ENCODE measurements at places on chromosomes 16 and 17.

DNA sequence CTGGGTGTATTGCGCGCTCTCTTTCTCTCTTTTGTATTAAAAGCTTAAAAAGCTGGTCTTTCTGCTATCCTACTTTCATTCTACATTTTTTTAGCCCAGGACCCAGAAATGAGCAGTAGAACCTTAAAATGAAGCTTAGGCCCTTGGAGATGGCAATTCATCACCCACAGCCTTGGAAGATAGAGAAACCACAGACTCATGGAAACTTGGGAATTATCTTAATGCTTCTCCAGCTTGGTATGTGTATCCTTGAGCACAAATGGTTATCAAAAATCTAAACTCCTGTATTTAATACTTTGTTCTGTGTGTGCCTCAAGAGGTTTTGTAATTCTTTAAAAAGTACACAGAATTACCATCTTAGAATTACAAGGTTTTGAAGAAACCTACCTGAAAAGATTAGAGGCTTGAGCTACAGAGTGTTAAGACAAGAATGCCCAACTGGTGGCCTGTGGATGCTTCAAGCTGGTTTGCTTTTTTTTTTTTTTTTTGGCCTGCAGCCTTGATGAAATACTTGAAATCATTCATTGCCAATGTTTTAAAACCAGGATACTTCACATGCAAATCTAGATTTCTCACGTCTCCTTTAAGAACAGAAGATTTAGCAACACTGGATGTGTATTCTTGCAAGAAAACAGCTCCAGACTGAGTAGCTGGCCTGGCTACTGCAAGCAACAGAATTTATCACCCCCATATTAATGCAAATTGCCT lies 105.0 kb downstream of the XYLT1 start:
- DNase-seq = no peak

DNA sequence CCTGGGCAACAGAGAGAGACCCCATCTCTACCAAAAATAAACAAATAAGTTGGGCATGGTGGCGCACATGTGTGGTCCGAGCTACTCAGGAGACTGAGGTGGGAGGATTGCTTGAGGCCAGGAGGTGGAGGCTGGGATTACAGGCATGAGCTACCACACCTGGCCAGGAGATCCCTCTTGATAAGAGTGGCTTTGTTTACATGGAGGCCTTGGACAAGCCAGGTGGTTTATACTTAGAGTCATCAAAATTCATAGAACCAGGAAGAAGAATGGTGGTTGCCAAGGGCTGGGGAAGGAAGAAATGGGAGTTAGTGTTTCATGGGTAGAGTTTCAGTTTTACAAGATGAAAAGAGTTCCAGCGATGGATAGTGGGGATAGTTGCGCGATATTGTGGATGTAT lies 8.8 kb upstream of the ZFP1 start:
- no peak for DNase-seq

DNA sequence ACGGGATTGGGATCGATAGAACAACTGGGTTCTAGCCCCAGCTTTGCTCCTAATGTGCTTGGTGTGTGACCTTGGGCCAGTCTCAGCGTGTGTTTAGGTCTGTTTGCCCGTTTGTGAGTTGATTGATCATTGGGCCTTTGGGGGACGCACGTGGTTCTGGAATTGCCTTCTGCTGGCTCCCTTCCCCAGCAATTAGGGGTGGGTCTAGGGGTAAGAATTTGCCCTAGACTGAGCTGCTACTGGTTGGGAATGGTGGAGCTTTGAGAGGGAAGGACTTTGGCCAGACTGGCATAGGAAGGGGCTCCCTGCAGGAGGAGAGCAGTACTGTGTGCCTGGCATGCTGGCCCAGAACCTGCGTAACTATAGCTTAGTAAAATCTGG lies 1.5 kb downstream of the SPNS2 start:
- DNase-seq = no peak

- no peak for DNase-seq
Measured at GRCh38 chr17:33550261-33550660, 257.2 kb upstream of the ASIC2 start.

- DNase-seq = no peak
Measured at GRCh38 chr16:76226011-76226410, 51.2 kb upstream of the CNTNAP4 start.

DNA sequence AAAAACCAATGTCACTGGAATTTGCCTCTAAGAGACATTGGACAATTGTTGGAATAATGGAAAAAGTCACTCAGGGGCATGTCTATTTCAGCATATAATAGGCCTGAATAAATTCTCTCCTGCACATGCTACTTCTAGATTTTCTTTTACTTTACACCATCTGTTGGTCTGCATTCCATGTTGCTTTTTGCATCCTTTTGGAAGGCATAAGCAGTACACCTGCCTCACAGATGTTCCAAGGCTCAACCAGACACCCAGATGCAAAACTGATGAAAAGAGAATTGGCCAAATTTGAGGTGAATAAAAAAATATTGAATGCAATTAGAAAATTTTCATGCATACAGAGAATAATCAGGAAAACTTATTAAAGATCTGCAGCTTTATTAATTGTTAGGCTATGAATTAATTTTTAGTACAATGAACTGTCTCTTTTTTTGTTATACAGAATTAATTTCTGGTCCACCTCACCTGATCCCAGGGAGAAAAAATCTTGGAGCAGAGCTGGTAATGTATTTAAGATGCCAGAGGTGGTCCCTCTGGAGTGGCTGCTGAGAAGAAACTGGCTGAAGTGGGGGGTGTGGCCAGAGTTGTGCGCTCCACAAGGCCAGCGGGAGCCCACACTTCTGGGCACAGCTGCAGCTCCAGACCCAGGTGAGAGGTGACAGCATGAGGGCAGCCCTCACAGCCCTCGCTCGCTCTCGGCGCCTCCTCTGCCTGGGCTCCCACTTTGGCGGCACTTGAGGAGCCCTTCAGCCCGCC lies 778.6 kb downstream of the CDH11 start:
- DNase-seq = no peak

- no peak for DNase-seq
Measured at GRCh38 chr17:76519048-76519966, 18.1 kb upstream of the RHBDF2 start.

DNA sequence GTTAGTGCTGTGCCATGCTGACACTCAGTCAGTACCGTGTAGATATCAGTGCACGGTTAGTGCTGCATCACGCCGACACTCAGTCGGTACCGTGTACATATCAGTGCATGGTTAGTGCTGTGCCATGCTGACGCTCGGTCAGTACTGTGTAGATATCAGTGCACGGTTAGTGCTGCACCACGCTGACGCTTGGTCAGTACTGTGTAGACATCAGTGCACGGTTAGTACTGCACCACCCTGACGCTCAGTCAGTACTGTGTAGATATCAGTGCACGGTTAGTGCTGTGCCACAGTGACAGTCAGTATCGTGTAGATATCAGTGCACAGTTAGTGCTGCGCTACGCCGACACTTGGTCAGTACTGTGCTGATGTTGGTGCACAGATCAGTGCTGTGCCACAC lies 102.8 kb upstream of the ZNF469 start:
- DNase-seq = no peak

GRCh38 chr17:19768046-19768782 lies 20.1 kb upstream of the ALDH3A1 start:
- DNase-seq = peak; percentile 41

DNA sequence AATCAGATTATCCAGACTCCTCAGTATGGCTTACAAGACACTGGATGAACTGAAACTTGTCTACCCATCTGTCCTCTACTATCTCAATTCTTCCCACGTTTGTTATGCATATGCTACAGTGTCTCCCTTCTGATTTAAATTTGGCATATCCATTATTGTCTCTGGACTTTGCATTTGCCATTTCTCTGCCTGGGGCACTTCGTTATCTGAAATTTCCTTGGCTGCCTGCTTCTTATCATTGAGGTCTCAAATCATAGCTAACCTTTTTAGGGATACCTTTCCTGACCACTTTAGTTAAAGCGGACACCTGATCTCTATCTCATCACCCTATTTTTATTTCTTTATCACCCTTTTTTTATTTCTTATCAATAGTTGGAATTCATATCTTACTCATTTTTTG lies 853.4 kb downstream of the KCNJ2 start:
- no peak for DNase-seq

DNA sequence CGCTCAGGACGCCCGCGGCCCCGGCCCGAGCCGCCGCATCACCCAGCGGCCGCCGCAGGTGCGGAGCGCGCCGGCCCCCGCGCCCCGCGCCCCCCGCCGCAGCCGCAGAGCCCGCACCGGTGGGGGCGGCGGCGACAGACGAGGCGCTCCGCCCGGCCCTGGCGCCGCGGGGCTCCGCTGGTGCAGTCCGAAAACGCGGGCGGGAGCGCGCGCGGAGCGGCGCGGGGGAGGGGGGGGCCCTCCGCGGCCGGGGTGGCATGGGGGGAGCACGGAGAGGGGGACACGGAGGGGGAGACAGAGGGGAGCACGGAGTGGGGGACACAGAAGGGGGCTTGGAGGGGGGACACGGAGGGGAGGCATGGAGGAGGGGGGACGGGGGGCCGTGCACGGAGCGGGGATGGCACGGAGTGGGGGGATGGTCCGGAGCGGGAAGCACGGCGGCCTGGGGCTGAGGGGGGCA lies at the start of gene AATK:
Gene AATK (minus strand): TSS at position 189 of the 460 bp plus-strand sequence. CDS start 229 bp downstream, outside the sequence.
- DNase-seq = no peak

DNA sequence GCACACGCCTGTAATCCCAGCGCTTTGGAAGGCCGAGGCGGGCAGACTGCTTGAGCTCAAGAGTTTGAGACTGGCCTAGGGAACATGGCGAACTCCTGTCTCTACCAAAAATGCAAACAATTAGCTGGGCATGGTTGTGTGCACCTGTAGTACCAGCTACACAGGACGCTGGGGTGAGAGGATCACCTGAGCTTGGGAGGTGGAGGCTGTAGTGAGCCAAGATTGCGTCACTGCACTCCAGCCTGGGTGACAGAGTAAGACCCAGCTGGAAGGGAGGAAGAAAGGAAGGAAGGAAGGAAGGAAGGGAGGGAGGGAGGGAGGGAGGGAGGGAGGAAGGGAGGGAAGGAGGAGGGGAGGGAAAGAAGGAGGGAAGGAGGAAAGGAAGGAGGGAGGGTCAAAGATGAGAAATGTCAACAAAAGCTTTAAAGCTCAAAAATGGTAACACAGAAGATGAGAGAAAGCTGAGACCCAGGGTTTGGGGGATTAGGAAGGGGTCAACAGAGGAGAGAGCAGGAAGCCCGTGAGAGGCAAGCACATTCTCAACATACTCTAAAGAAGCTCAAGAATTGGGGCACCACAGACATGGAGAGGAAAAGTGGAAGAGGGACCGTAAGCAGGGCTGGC lies 5.0 kb upstream of the KRT19 start:
- DNase-seq = no peak

- DNase-seq = peak; percentile 78
Measured at GRCh38 chr17:2853283-2854142, 57.3 kb downstream of the RAP1GAP2 start.

DNA sequence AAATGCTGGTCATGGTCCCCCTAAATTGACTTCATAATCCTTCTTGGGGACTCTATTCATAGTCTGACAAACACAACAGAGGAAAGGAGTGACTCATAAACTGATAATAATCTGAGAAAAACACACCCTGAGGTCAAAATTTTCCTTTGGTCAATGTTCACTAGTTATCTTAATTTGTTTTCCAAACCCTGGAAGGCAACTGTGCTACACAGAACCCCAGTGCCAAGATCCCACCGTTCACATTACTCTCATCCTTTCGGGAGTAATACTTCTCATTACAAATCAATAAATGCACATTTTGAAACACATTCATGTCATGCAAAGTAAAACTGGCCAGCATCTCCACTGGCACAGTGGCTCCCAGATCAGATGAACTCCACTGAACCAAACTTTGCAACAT lies 23.2 kb downstream of the COIL start:
- DNase-seq = no peak

DNA sequence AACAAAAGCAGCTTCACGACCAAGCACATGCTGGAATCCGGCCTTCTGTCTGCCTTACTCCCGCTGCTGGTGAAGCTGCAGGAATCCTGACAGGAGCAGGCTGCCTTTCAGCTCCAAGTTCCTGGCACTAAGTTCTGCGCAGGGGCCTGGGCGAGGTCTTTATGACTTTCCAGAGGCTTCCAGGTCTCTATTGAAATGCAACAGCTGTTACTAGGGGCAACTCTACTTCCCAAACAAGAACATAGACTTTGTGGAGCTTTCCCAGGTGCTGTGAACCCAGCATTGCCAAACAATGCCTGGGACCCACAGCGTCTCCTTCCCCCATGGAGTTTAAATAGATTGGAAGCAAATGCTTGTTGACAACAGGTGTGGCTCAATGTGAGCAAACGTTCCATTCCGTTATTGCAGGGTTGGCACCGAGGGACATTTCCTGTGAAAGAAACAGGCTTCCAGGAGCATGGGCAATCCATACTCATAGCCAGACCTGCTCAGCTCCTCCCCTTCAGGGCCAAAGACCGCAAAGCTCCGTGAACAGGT lies 156.0 kb downstream of the CDH13 start:
- no peak for DNase-seq

- no peak for DNase-seq
Measured at GRCh38 chr16:86609115-86609514, 30.8 kb downstream of the FOXL1 start.

- DNase-seq = peak; percentile 32
Measured at GRCh38 chr16:50844840-50845239, 103.0 kb downstream of the CYLD start.

GRCh38 chr16:30401768-30402425 lies 5.5 kb upstream of the ZNF771 start:
- DNase-seq = no peak

DNA sequence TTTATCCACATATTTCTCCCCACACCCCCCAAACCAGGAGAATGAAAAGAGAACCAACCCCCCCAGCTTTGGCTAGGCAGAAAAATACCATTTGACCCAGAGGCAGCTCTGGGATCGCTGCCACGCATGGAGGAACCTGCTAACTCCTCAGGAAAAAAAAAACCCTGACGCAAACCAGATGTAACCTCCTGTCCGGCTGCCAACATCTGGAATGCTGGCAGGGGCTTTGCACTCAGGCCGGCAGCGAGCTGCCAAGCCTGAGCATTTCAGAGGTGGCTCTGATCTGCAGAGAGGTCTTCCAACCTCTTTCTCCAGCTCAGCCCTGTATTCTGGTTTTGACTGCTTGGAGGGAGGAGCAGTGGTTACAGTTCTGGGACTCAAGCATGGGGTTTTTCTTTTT lies 8.2 kb downstream of the IGFBP4 start:
- DNase-seq = no peak

- no peak for DNase-seq
Measured at GRCh38 chr16:69373019-69373418, 12.8 kb downstream of the TERF2 start.

- no peak for DNase-seq
Measured at GRCh38 chr16:19029980-19030379, 37.4 kb upstream of the COQ7 start.

GRCh38 chr16:24670623-24671454 lies 58.6 kb upstream of the TNRC6A start:
- peak; percentile 61 for DNase-seq

GRCh38 chr17:3033248-3033640 lies 30.2 kb downstream of the OR1D5 start:
- DNase-seq = peak; percentile 43

DNA sequence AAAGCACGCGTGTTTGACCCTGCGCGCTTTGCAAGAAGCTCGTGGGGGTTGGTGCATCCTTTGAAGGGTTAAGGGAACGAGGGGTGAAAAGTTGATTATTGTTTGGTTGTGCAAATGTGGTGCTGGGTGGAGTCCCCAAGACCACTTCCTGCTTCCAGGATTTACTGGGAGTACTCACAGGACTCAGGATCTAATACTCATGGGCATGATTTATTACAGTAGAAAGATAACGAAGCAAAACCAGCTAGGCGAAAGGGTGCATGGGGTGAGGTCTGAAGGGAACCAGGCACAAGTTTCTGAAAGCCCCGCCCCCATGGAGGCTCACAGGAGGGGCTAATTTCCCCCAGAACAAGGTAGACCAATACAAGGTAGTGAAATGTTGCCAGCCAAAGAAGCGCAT lies 58.8 kb downstream of the RPTOR start:
- no peak for DNase-seq

GRCh38 chr17:3963237-3964201 lies 718 bp downstream of the ATP2A3 start:
- DNase-seq = no peak
